ENCODE measurements at places on chromosomes 16 and 17.
A peak's percentile ranks its signal among the peaks of the same experiment; 100 is the strongest.

DNA sequence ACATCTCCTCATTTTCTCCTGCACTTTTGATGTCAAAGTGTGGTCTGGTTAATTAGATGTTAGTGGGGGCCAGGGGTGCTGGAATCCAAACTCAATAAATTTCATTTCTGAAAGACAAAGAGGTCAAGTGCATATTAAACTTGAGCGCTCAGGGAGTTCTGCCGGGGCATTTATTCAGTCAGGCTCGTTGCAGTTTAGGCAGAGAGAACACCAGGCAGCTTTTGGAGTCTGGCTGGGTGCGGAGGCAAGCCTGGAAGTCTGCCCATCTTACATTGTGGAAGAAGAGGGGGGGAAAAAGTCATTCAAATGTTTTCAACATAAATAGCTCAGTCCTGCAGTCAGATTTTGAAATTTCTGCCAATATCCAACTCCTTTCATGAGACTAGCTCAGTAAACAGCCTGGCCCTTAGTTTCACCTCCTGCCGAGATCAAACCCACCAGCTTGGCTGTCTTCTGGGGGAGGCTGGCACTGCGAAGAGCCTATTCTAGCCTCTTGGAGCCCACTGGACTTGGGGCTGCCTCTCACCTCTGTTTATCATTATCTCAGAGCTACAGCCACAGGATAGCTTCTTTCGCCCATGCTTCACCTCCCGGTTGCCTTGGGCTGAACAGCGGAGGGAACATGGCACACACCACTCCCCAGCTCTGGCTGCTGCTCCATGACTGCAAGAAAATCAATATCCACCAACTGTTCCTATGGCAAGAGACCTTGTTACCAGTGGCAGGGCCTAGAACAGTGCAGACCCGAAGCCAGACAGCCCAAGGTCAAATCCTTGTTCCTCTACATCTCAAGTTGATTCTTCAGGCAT lies 177.4 kb upstream of the CDH5 start:
- peak; percentile 4 for DNase-seq

DNA sequence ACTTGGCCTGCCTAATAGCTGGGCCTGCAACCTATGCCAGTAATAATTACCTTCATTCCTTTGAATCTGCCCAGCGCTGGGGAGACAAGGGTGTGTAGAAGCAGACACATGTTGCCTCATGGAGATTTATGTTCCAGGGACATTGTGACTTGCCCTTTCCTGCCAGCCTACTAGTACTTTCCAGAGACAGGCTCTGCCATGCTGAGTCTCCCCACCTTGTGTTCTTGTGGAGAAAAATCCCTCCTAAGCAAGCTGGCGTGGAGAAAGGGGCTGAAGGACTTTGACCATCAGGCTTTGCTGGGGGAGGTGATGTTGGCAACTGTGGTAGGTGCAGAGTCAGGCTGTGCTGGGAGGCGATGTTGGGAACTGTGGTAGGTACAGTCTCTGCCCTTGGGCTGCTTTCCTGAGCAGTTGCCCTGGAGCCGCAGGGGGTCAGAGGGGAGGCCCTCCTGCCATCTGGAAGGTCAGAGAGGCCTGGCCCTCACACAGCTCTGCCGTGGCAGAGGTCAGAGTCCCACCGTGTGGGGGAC lies 4.0 kb downstream of the KSR1 start:
- no peak for DNase-seq

DNA sequence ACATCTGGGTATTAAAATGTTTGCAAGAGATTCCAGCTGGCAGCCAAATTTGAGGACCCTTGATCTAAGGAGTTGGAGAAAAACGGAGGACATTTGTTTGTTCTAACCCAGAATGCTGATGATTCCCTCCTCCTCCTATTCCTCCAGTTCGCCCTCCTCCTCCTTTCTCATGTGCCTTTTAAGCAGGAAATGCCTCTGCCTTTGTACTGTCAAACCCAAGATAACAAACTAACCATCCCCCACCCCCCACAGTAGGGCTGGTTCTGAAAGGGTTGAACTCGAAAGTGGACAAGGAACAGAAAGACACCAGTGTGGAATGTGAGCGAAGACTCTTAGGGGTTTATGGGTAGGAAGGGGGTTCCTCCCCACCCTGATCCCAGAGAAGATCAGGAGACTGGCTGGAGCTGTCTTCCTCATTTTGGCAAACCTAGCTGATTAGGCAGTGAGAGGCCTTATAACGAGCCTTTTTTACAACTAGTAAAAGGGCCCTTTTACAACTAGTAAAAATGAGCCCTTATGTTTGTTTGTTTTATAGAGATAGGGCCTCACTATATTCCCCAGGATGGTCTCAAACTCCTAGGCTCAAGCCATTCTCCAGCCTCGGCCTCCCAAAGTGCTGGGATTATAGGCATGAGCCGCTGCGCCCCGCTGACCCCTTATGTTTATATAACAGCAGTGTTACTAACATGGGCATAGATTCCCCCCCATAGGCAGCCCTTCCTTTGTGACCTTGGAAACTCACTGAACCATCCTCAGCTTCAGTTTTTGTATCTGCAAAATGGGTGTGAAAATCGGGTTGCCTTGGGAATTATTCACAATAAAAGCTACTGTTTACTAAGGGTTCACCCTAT lies 975 bp downstream of the CHD9 start:
- peak; percentile 24 for DNase-seq

DNA sequence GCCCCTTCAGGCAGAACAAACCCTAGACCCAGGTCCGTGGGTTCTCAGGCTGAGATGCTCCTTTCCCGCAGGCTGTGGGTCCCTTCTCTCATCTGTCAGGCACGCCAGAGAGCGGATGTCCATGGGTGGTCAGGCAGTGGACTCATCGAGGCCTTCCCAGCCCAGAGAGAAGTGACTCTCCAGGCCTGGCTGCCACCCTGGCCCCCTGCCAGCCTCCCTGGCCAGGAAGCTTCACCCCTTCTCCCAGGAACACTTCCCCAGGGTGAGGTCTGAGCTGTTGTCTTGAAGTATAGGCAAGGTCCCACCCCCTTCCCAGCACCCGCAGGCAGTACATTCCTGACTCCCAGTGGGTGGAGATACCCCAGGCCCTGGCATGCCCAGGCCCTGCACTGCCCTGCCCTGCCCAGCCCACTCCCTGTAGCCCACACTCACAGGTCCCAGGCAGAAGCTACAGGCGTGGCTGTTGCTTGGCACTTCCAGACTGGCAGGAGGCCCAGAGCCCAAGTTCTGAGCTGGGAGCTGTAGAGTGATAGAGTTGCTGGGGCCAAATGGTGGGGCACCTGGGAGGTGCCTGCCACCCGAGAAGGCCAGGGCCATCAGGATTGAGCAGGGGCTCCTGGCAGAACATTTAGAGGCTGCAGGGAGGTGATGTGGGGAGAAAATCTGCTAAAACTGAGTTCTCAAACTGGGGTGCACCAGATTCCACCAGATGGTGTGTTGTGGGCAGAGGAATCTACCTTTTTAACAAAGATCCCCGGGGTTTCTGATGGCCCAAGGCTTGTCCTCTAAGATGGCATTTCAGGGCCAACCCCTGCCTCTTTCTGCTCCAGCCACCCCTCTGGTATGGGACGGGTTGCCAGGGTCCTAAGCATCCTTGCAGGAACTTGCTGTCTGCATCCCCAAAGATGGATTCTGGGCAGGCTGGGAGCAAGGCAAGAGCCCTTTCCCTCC lies 6.7 kb downstream of the ITGA3 start:
- DNase-seq = no peak

GRCh38 chr16:13448346-13448745 lies 471.6 kb upstream of the ERCC4 start:
- no peak for DNase-seq

- DNase-seq = peak; percentile 61
These were observed 1.6 kb downstream of the IFT140 start for GRCh38 chr16:1610071-1610898.

DNA sequence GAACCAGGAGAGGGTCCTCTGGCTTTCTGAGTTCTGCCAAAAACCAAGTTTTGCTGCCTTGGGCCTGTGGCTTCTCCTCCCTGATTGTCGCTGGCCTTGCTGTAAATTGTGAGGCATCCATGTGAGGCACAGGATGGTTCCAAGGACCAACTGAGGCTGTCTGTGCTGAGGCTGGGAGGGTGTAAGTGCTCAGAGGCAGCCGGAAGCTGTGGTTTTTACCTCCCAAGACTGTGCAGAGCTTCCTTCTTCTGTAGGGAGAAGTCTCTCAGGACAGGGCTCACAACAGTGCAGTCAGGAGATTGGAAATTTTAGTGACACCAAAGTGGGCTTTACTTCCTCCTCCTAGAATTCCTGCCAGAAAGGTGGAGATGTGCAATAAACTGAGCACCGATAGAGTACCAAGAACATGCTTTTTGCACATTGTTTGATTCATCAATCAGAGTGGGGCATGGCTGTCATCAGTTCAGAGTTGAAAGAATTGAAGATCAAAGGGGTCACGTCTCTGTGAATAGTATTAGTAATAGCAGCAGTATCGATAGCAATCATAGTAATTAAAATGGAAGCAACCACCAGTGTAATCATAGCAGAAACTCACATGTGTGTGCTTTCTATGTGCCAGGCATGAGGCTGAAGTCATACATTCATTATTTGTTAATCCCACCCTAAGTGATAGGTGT lies 467.1 kb downstream of the WWOX start:
- DNase-seq = no peak

DNA sequence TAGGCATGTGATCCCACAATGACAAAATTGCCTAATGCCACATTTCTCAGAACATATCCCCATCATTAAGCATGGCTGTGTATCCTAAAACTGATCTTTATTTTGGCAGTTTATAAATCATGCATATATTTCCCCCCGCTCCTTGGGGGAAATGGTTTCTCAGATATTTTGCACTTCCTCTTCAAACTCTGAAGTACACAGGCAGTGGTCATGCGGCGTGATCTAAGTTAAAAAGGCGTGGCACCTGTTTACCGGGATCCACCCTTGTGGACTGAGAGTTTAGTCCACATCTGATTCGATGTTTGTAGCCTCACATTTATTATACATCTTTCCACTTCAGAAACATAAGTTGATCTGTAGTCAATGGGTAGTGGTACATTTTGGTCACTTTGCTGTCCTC lies 51.4 kb downstream of the USP10 start:
- DNase-seq = no peak

DNA sequence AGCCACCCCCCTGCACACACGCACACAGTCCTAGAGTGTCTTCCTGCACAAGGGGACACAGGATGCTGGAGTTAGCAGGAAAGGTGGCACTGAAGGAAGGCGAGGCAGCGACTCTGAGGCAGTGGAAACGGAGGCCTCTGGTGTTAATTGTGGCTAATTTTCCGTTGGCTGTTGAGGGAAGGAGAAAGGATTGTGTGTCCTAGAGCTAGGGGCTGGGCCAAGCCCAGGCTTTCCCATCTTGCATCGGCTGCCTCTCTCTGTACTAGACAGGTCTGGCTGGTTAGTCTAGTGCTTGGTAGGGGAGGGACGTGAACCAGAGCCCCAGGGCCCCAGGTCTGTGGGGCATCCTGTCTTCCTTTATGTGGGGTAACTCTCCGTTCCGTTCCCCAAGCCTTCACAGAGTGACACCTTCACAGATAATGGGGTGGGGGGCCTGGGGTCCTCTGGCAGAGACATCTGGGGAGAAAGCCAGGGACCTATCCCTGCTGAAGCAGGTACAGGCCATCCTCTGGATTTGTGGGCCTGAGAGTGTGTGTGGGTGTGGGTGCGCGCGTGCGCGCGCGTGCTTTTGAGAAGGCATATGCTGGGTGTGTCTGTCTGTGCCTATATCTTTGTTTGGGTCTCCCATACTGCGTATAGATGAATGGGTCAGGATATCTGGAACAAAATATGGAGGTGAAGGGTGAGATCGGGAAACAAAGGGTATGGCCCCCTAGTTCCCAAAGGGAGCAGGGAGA lies at the start of gene CHD3:
TSS of gene CHD3 (plus strand) at position 606 of the 737 bp plus-strand sequence. CDS start 212 bp downstream, outside the sequence.
- no peak for DNase-seq

DNA sequence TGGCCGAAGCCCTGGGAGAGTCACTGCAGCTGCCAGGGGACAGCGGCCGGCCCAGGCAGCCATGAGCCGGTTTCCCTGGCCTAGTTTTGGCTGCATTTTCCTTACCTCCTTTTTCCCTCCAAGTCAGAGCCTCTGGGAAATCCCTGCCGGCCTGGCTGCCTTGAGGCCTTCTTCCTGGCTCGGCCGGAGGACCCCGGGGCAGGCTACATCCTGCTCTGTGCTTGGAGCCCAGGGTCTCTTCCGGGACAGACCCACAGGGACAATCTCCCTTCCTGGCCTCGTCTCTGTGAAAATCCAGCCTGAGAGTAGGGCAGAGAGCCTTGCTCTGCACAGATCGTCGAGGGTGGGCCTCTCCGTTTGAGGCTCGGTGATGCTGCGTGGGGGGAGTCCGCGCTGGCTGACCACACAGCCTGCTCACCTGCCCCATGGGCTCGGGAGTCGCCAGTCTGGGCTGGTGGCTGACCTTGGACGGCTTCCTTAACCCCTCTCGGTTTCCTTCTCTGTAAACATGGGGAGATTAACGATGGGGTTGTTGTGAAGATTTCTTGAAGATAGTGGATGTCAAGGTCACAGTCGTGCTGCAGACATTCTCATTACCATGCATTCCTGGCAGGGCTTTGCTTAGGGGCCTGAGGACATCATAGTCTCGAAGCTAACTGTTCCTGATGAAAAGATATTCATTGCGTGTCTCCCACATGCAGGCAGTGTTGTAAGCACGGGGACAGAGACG lies 34.8 kb upstream of the CIBAR2 start:
- no peak for DNase-seq

- DNase-seq = no peak
These were observed 2.1 kb downstream of the SRSF2 start for GRCh38 chr17:76735006-76735405.

DNA sequence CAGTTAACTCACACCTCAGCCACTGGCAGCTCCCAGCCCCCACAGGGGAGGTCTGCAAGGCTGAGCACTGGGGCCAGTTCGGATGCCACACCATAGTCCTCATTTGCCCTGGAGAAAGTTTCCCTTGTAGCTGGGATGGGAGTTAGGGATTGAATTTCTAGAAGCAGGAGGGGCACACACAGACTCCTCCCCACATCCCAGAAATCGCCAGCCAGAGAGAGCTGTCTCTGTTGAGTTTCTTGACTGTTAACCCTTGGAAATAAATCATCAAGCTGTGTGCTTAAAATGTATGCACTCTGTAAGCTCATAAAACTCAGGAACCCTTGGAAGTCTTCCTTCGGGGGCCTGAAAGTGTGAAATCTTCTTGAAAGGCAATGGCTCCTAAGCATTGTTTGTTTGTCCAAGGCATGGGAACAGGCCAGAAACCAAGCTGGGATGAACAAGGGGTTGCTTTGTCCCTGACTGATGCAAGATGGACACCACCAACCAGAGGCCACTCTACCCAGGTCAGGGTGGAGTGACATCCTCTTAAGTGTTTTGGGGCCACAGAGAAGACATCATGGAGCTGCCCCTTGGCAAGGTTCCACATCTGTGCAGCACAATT lies 394 bp upstream of the PRM3 start:
- no peak for DNase-seq

DNA sequence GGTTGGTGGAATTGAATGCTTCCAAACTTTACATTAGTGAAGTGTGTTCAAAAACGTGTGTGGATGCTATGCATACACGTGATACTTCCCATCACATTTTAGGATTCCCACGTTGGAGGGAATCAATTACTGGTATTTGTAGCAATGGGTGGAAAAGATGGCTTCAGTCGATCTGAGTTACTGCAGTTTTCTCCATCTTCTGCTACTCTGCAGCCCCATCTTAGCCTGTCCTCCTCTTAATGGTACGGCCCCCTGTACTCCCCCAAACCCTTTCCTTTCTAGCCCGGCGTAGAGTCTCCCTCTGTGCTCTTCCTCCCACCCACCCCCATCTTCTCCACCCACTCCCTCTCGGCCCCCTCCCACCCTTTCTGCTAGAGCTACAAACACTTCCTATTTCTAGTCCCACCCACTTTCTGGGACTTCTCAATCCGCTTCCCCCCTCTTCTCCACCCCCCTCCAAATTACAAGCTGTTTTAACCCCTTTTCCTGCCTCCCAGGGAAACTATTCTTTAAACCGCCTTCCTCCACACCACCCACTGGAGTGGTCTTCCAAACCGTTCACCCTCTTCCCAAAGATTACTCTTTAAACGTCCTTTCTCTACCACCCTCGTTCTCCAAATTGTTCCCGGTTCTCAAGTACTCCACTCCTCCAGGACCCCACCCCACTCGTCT lies 1.1 kb downstream of the CHTF8 start:
- no peak for DNase-seq

All from C1 segment of cervical spinal cord (tissue), 14 donors.